ENCODE measurements at places on chromosomes 2 and 18. TPM values are rescaled to one million over a fixed set of nuclear protein-coding genes. Genes with fewer than 3 reads are reported as not detected.

GRCh38 chr2:80546766-80547165 is 242.2 kb upstream of the LRRTM1 start:
- DNase-seq: no peak

- no peak for DNase-seq
Observed at GRCh38 chr2:44941551-44942234, at the start of gene SIX3. SIX3 (plus strand) TSS chr2:44941702; CDS start chr2:44942105, 403 bp downstream.

TBC1D8 gene
- 30.1 TPM for polyA plus RNA-seq

DNA sequence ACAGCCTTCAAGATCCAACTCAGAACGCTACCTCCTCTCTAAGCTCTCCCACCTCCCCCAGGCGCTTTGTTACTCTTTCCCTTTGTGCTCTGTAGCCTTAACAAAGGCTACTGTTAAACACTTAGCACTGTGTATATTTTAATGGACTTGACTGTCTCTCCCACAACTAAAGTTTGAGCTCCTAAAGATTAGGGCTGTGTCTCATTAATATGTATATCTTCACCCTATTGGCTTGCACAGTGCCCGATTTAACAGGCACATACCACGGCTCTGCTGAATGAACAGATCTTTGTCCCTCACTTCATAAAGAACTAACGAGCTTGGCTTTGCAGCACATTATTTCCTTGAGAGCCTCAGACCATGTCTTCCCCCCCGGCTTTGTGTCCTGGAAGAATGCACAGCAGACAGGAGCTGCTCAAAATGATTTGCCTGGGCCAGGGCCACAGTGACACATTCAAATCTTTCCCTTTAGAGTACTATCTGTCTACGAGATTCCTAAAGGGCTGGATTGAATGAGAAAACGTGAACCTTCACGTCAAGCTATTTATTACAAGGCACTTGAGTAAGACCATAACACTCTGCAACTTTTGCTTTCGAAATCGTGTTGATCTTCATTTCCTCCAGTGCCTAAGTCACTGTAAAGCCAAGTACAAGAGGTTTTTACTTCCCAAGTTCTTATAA is 22.1 kb downstream of the ABHD3 start:
- no peak for DNase-seq

DNA sequence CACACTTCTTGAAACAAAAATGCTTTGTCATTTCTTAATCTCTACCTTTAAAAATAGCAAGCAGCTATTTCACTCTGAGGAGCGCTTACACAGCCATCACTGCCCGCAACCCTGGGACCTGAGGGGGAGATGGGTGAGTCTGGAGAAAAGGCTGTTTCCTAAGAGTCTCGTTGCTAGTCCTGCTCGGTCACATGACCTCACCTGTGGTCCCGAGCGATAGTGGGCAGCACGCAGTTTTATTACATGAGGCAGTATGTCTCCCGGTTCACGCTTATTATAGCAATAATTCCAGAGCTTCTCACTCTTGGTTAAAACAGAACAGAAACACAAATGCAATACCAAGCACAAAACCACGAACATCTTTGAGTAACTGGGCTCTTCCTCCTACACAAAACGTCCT is 105.3 kb downstream of the ZNF516 start:
- no peak for DNase-seq

- no peak for DNase-seq
Observed at GRCh38 chr2:237434866-237435311, 20.9 kb upstream of the COL6A3 start.

SLC4A5 gene
- 1.2 TPM for polyA plus RNA-seq

DNA sequence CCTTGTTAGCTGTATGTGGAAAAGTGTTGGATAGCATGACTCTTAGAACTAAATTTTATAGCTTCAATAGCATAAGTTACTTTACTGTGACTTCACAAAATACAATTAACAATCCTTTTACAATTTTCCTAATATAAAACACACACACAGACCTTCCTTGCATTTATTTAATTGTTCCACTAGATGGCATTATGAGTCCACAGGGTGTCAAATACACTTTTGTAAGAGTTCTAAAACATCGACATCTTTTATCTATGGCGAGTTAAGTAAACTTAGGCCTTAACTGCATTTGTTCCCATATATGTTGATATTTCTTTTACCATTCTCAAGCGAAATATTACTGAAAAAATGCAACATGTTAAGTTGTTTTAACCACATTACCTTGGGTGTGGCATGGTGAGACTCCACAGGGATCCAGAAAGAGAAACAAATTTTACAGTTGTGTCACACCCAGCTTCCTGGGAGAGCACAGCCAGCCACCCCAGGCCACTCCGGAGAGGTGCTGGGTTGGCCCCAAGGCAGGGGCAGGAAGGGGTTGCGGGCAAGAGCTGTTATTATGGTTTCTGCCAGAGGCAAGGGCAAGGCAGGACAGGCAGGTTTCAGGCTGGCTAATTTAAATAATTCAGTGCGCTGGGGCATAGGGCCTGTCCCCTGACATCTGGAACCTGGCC is 312.4 kb upstream of the MC4R start:
- DNase-seq: peak; percentile 46

PLCL1 gene
- polyA plus RNA-seq: 33.3 TPM

- DNase-seq: no peak
Observed at GRCh38 chr2:132814651-132815050, 144.6 kb upstream of the LYPD1 start.

TMEM198 gene
- 10.2 TPM for polyA plus RNA-seq

DNA sequence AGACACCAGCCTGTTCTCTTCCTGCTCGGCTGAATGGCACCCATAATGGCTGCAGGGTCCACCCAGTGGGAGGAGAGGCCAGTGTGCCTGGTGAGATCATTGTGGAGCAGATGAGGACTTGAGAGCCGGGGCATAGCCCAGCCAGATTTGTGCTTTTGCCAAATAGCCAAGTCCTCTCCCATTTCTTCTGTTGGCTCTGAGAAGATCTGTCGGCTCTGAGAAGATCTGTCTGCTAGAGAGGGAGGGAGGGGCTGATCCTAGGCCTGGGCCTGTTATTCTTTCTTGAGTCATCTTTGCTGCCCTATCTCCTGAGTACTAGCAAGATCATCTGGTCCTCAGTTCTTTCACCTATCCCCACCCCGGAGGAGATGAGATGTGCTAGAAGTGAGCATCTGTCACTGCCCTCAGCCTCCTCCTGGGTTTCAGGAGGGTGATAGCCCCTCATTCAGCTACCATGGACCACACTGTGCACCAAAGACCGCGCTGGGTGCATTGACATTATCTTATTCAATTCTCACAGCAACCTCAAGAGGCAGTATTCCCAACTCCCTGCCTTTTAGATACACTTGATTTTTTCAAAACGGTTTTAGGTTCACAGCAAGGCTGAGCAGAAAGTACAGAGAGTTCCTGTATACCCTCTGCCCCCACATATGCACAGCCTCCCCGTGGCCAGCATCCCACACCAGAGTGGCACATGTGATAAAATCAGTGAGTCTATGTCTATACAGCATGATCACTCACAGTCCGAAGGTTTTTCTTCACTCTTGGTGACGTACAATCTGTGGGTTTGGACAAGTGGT is 98.6 kb downstream of the CAPN13 start:
- DNase-seq: no peak

EVX2 gene
- not detected for polyA plus RNA-seq

CCDC141 gene
- 10.6 TPM for polyA plus RNA-seq

DNA sequence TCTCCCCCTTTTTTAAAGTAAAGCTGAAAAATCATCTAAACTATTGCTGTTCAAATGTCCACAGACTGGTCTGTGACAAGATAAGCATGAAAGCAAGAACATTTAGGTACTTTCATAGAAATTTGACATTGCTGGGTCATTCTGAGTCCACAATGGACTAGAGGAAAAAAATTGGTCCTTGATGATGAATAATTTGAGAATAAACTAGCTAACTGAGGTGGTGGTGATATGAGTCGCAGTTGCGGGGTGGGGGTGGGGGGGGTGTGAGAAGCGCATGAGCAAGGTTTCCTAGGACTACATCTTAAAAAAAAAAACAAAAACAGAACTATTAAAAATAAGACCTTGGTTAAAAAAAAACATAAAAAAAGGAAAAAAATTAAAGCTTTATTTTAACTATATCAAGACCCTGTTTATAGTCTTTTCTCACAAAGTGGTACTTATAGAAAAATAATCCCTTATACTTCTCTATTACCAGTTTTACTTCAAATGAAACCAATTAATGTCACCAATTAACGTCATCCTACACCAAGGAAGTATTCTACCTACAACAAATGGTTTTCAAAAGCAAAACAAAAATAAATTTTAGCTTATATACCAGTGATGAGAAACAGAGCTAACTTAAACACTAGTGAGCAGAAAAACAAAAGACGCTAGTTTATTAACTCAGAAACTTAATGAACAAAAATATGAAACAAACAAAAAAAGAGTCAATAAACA is 88.1 kb downstream of the ASXL2 start:
- no peak for DNase-seq

- no peak for DNase-seq
Observed at GRCh38 chr2:107412209-107412904, 414.3 kb upstream of the RGPD4 start.

- no peak for DNase-seq
Observed at GRCh38 chr18:6521803-6522418, 107.2 kb upstream of the L3MBTL4 start.

TUBA3D gene
- polyA plus RNA-seq: 831 TPM

CENPA gene
- 0.25 TPM for polyA plus RNA-seq

SAG gene
- polyA plus RNA-seq: not detected

DNA sequence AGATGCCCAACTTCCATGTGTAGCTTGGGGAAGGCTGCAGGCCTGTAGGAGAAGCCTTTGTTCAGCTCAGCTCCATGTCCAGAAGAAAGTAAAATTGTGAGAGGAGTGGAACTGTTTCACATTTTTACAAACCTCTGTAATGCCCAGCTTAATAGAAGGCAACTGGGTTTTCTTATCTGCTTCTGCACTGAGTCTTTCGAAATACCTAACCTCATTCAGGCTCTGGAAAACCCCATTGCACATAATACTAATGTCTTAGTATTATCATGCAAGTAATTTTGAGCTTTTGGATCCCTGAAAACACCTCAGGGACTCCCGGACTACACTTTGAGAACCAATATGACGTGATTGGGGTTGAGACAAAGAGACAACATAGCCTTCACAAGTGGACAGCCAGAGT is 5.8 kb downstream of the SMIM21 start:
- DNase-seq: no peak

MYO3B gene
- polyA plus RNA-seq: not detected

DNA sequence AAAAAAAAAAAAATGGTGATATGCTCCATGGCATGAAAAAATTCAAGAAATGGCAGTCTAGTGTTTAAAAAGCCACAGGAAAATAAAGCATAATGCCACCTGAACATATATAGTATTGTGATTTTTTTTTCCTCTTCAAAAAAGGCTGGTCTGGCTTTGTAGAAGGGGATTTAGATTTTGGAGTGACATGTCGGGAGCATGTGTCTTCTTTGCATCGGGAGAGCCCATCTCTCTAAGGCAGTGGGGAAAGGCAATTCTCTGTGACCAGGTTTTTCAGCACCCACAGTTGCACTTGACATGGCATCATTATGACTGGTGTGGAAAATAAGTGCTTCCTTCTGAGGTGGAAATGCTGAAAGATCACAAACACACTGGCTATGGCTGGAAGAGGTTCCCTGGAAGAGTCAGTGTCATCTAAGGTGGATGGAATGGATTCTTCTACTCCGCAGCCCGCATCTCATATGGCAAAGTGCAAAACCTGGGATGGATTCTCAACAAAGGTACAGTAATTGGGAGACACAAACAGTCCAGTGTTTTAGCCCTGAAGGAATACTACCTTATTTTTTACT is 172.5 kb downstream of the AGAP1 start:
- peak; percentile 55 for DNase-seq

GRCh38 chr18:12904012-12904516 is 20.0 kb upstream of the PTPN2 start:
- no peak for DNase-seq

- DNase-seq: no peak
Observed at GRCh38 chr2:220162320-220162719, 534.9 kb downstream of the SLC4A3 start.

DNA sequence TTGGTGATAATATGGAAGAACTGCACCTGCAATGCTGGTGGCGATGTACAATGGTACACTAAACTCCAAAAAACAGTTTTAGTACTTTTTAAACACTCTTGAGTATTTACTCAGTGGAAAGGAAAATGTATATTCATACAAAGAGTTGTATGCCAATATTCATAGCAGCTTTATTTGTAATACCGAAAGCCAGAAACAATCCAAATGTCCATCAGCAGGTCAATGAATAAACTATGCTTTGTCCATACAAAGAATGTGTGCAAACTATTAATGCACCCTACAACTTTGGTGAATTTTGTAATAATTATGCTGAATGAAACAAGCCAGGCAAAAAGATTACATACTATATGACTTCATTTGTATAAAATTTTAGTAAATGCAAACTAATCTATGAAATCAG is 396.3 kb downstream of the GALNT13 start:
- no peak for DNase-seq

ASNSD1 gene
- 46.0 TPM for polyA plus RNA-seq

- DNase-seq: no peak
Observed at GRCh38 chr2:106516436-106516835, 29.3 kb downstream of the CD8B2 start.

GRCh38 chr18:31658670-31659575 is 25.5 kb downstream of the B4GALT6 start:
- no peak for DNase-seq

DSG1 gene
- 0.19 TPM for polyA plus RNA-seq

CPO gene
- polyA plus RNA-seq: 0.10 TPM

DNA sequence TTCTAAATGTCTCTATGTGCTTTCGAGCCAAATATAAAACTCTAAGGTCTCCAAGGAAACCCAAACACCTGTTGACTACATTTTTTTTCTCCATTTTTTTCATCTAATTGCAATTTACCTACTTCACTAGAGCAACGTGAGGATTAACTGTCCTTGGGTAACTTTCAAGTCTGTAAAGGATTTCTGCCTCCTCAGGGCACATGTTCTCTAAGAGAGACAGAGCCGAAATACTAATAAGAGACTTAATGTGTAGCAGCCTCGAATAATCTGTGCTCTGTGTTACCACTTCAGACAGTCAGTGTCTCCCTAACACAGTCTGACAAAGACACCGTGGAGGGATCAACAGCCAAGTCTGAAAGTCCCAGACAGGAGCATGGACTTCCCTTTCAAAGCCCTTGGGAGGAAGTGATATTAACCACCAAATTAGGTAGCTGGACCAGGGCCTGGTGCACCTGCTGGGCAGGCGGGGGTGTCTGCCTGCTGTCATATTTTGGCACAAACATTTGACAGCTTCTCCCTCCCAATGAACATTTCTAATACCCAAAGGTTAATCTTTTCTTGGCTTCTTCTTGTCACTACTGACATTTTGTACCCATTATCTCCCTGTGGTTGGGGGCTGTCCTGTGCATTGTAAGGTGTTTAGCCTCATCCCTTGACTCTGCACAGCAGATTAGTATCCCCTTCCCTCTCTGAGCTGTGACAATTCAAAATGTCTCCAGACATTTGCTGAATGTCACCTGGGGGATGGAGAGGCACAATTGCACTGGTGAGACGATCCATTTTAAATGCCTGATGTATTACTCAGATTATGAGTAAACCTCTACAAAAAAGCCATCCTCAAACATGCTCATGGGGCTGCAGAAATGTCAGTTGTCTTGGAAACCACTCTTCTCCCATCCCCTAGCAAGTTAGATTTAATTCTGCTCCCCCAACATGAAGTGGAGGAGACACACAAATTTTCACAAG is 45.7 kb upstream of the LYPD1 start:
- DNase-seq: no peak
